ENCODE measurements at places on chromosomes 1 and 21.

- no peak for DNase-seq
Measured at GRCh38 chr1:28064064-28064463, 24.3 kb downstream of the EYA3 start.

- DNase-seq, result no peak
Measured at GRCh38 chr1:14113271-14113670, 413.3 kb downstream of the PRDM2 start.

DNA sequence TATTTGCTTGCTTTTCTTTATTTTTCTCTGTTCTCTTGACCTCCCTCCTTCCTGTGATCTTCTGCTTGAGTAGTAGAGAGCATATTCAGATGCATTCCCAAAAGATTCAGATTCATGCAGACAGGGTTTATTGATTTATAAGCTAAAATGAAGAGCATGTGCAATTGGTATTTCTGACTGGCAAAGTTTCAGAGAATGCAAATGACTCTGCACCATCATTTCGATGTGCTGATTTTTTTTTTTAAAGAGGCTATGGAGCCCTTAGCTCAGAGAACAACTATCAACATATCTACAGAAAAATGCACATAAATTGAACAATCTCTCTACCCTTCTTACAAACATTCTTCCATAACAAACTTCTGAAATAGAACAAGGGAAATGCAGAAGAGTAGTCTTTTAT, 312.0 kb downstream of the VAV3 start:
- no peak for DNase-seq

DNA sequence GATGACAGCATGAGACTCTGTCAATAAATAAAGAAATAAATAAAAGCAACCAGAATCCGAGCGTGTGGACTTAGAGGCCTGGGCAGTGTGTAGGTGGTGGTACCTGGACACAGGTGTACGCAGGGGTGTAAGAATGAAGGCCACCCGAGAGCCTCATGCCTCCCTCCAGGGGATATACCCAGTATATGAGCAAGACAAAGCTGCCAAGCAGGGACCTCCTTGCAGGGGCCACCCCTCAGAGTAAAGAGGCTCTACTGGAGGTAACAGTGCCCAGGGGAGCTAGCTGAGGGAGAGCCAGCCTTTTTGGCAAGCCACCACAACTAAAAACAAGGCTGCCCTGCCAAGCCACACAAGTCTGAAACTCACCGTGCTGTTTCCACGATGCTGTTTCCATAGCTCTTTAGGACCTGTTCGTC, 179.2 kb upstream of the RAB4A start:
- DNase-seq, result no peak

DNA sequence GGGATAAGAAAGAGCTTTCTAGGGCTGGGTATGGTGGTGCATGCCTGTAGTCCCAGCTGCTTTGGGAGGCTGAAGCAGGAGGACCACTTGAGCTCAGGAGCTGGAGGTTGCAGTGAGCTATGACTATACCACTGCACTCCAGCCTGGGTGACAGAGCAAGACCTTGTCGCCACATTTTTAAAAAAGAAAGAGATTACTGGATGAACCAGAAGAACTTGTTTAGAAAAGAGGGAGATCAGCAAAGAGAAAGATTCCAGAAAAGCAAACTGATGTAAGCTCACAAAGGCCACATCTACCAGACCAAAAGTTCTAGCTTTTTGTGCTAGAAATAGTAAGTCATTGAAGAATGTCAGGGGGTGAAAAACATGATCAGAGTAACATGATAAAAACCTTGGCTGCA, 117.6 kb downstream of the KIAA0319L start:
- no peak for DNase-seq

- DNase-seq, result no peak
Measured at GRCh38 chr1:34419663-34420136, 243.0 kb downstream of the C1orf94 start.

DNA sequence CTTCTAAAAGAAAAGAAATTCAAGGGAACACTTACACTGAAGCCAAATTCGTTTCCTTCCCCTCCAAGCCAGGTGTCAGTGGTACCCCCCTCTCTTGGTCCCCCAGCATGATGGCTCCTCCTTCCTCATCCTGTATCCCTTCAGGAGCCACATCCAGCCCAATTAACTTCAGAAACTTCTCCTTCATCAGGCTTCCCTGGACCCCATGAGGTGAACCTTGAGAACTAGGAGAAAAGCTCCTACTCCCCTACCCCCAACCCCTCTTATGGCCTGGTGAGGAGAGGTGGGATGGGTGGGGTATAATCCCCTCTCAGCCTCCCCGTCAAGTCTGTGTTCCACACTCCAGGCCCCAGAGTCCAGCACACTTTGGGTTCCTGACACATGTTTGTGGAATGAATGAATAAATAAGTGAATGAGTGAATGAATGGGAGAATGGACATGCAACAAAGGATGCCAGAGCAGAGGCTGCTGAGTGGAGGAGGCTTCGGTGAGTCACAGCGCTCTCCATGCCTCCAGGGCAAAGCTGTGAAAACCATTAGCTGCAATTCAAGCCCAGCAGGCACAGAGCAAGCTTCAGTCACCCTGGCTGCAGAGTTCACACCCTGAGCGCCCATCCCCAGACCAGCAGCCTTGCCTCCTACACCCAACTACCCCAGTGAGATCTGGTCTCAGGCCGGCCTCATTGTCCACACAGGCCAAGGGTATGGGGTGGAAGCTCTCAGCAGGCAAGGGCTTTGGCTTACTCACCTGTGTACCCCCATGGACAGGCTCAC, 43.8 kb downstream of the BATF3 start:
- DNase-seq, result no peak

DNA sequence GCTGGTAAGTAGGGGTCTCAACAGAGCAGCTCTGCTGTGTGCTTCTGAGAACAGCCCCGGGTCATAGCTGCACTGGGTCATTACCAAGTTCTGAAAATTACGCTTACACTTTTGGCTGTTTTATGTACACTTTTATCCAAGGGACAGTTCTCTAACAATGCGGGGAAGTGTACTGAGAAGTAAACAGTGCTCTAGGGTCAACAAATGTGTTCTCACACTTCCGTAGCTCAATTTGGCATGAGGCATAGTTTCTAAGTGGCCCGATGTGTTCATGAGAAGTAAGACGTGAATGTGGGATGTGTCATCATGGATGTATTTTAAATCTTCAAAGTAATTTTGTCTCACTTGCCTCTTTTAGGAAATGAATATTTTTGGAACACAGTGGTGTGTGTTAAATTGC, 10.9 kb upstream of the VAMP3 start:
- no peak for DNase-seq

GRCh38 chr1:22131875-22132486, 10.9 kb downstream of the WNT4 start:
- no peak for DNase-seq

GRCh38 chr1:27033043-27033746, 20.5 kb upstream of the TENT5B start:
- DNase-seq, result no peak

GRCh38 chr1:77671836-77672235, 10.6 kb downstream of the ZZZ3 start:
- DNase-seq, result no peak

DNA sequence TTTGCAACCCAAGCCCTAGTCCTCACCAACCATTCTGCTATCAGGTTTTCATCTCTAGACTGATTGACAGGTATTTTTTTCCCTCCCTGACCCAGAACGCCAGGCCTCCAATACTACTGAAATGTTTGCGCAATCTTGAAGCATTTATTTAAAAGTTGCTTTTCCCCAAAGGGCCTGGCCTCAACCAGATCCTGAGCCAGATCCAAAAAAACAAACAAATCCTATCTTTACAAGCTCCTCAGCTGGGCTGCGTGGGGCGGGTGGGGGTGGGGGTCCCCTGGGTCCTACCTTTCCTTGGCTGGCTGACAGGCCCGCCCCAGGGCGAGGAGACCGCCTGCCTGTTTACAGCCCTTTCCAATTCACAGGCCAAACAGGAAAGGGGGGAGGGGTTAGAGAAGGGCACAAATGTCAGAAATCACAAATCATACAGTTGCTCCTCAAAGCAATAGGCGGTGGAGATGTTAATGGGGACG, 98.8 kb downstream of the FOXD2 start:
- no peak for DNase-seq

- no peak for DNase-seq
Measured at GRCh38 chr21:25571726-25572121, 35.6 kb downstream of the MRPL39 start.

GRCh38 chr21:41906770-41907169, 27.6 kb upstream of the PRDM15 start:
- DNase-seq, result no peak

DNA sequence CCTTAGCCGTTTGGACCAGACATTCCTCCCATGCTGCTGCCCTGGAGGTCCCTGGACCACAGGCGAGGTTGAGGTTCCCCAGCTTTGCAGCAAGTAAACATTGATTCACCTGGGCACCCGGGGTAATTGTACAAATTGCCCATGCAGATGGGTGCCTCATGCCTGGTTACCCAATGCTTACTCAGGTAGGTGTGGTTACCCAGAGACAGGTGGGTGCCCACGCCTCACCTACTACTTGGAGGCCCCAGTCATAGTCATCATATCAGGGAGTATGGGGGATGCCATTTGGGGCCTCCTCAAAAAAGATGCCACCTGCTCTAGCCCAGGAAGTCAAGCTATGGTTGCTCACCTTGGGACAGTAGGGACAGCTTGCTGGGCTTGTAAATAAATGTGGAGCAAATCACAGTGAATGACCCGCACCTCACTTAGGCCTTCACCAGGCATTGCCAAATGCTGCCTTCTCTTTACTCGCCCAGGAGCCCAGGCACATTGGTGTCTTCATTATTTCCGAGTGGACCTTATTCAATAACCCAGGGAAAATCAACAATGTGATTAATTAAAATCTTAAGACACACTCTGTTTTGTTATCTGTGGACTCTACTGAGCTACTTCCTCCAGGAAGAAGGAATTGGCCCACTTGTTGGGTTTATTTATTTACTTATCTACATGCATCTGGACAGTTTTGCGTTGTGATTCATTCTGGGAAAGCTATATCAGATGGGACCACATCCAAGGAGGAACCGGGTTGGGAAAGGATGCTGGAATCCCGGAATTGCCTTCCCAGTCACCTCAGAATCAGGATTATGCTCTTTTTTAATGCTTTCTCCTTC, 35.6 kb upstream of the GRHL3 start:
- DNase-seq, result no peak

GRCh38 chr1:248576260-248576980, 1.9 kb upstream of the OR2T34 start:
- no peak for DNase-seq

DNA sequence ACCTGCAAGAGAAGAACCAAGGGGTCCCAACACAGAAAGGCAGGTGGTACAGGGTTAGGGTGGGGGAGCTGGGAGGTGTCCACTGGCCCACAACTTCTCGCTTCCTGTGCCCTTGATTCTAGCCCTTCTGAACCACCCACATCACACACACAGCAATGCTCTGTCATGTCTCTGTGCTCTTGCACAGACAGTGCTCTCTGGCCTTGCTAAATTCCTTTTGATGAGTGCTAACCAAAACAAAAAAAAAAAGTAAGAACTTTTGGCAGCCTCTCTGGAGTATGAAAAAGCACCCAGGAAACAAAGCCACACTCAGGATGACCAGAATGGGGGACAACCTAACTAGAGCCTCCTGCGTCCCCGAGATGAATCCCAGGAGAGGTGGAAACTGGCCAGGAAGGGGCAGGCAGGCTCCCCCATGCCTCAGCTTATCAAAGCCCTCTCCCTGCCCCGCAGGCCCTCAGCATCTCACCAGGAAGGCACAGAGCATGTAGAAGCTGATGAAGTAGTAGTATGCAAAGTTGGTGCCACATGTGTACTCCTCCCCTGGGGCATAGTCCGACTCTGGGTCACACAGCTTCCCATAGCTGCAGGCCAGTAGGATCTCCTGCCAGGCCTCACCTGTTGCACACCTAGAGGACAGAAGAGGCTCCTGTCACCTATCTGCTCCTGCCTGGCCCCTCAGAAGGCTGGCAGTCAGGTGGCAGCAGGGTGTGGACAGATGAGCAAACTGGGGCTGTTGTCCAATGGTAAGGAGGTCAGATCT, 27.2 kb upstream of the KIF21B start:
- DNase-seq, result no peak

DNA sequence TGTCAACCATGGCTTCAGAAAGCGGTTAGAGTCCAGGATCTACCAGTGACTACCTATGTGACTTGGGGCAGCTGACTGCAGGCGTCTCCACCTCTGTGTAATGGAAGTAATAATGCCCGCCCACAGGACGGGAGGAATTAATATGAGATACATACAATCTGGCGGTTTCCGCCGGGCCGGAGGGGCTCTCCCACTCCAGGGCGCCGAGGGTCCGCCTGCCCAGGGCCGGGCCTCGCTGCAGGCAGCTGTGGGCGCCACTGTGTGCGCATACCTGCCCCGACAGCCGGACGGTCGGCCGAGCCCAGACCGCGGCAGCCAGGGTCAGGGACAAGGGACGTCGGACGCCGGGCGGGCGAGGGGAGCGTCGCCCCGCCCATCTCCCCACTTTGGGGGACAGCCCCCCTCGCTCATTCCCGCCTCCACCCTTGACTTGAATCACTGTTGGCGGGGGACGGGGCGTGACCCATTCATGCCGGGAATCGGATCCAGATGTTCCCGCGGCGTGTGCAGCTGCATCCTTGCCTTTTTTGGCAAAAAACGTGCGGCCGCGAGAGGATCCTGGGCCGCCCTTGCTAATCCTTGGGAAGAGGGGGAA, 6.0 kb upstream of the SF3A3 start:
- peak; percentile 32 for DNase-seq

- no peak for DNase-seq
Measured at GRCh38 chr1:41846625-41847405, 71.9 kb downstream of the HIVEP3 start.

- no peak for DNase-seq
Measured at GRCh38 chr1:170853867-170854266, 81.5 kb upstream of the MROH9 start.

GRCh38 chr1:16925635-16926490, 4.1 kb downstream of the CROCC start:
- DNase-seq, result no peak

GRCh38 chr1:44029260-44029910, 1.9 kb downstream of the SLC6A9 start:
- DNase-seq, result no peak

DNA sequence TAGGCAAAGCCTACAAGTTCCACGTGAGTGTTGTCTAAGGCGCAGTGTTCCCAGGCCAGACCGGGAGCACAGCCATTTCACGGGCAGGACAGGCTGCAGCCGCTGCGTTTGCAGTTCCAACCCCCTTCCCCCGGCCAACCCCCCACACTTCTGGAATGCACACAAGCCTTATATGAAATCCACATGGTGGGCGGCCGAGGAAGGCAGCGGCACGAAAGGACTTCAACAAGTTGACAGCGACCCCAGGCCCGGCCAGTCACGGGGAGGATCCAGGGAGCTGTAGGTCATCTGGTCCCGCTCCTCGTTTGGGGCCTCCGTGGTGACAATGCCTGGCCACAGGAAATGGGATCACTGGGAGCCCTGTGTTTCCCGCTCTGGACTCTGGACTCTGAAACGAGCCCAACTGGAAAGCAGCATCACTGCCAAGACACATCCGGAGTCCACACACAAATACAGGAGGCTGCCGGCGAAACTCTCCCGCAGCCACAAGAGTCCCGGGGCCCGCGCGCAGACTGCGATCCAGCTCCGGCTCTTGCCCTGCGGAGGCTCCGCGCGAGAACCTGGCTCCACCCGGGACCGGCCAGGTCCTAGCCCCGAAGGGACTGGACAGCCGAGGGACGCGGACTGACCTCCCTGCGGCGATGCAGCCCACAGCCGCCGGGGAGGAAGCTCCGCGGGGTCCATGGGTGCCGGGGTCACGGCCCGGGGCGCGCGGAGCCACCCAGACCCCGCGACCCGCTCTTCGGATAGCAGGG, 794 bp downstream of the NID1 start:
- no peak for DNase-seq

All from esophagus squamous epithelium (tissue), 5 donors.